ENCODE measurements at places on chromosomes 5 and 9.

DNA sequence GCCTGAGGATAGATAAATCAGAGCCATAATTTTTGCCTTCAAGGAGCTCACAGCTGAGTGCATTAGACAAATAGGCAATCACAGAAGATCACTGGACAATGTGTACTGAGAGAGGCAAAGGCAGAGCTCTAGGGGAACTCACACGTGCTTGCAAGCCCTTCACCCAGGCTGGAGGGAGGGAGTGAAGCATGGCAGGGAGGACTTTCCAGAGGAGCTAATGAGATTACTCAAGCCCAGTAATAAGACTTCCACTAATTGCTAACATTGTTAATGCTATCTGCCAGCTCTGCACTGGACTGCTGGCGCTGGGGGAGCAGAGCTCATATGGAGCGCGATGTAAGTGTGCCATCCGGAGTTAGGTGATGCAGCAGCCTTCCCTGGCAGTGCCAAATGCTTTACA lies 408.4 kb downstream of the NTRK2 start:
- no peak for DNase-seq

DNA sequence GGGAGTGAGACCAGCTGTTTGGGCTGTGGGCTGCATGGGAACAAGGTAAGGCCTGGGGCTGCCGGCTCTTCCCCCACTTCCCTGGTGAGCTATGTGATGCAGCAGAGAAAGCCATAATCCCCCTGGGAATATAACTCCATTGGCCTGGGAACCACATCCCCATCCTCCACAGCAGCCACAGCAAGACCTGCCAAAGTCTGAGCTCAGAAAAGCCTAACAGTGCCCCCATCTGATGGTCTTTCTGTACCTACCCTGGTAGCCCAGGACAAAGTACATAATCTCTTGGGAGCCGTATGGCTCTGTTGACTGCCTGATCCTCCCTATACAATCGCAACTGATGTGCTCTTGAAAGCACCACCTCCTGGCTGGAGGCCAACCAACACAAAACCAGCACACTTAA lies 432.6 kb downstream of the CDH18 start:
- no peak for DNase-seq

DNA sequence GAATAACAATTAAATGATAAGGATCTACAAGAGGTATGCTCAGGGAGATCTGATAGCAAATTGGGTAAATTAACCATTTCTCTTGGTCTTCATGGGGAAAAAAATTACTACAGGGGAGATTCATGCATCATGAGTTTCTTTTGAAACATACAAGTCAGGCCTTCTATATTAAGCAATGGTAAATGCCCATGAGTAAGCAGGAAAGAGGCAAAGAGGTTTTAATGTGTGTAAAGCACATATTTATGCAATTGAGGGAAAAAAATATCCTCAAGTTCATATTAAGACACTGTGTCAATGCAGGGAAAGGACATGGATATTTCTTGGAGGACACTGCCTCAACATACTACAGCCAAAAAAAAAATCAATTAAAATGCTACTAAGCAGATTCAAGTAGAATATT lies 73.4 kb upstream of the NR4A3 start:
- no peak for DNase-seq

DNA sequence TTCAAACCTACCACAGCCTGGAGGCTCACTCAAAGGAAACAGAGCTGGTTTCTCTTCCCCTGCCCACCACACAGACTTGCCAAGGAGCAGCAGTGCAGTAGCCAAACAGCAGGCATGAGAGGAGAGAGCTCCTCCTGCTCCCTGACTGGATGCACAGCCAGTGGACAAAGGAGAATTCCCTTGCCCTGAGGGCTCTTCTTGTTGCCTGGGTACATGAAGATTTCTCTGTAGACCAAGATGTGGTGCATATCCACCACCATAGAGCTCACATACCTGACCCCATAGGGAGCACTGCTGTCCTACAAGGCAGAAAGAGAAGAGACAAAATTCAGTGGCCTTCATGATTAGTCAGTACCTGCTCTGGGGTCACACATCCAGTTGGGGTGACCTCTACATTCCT lies 56.3 kb upstream of the SPATA31E1 start:
- DNase-seq = no peak
